ENCODE measurements at places on chromosomes 5 and 9.

- no peak for DNase-seq
Observed at GRCh38 chr9:108074900-108075299, 585.3 kb upstream of the KLF4 start.

DNA sequence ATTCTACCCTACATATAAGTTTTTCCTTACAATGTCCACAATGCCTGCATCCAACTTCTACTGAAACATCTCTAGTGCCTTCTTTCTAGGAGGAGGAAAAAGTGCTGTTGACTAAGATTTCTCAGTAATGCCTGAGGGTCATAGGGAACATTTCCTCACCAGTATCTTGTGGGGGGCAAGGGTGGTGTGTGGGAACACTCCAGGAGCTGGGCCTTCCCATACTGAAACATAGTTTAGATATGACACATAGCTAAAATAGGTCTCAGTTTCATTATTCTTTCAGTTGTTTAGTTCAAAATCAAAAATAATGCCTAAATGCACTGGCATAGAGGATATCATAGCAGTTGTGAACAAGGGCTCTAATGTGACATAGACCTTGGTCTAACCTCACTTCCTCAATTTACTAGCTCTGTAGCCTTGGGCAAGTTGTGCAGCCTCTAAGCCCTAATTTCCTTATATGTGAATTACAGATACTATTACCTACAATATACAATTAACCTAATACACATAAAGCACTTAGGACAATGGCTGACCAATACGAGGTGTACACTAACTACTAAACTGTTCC lies 66.1 kb downstream of the HAPLN1 start:
- peak; percentile 2 for DNase-seq

DNA sequence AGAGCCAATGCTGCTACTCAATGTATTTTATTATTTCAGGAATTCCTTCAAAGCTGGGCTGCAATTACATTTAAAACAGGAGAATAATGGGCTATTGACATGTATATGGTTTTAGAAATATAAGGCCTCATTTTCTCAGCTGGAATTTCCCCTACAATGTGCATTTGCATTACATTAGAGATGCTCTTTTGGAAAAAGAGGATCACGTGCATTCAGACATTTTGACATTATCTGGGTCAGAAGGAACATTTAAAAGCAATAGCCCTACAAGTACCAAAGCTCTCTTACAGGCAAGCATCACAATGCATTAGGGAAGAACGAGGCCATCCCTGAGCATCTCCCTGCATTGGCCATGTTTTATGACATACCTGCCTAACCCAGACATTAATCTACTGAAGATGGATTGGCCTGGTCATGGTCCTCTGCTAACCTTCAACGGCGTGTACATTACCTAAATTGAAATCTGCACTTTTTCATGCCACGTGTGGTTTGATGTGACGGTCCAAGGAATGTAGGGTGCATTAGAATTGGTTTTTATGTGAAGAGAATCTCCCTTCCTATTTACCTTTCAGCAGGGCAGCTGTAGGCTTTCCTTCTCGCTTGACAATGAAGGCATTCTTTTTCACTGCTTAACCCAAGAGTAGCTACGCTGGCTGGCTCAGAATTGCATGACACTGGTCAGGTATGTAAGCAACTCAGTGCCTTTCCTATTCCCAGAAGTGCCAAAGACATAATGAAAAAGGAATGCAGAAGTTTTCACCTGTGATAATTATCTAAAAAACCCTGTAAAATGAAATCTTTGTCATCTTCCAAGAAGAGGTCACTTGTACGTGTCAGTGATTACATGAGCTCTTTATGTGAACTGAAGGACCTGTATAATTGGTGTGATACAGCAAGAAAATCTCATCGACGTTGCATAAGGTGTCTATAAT lies 212.3 kb upstream of the MPDZ start:
- DNase-seq = peak; percentile 57

GRCh38 chr5:55535199-55535905 lies 588 bp upstream of the PLPP1 start:
- no peak for DNase-seq

DNA sequence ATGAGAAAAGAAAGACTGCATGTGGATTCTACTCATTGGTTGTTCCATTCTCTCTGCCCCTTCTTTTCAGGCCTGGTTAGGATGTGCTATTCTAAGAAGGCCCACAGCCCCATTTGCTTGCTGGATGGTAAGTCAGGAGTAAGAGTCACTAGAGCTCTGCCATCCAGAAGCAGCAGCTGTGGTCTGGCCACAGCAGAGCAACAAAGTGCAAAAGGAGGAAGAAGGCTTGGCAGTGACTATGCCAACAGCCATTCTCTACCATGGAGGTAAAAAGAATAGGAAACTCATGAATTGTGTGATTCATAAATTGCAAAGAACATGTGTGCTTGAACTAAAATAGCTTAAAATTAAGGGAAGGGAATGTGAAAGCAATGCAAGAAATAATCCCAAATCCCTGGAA lies 20.9 kb downstream of the KLHL3 start:
- no peak for DNase-seq

GRCh38 chr9:20152151-20152725 lies 363.4 kb upstream of the SLC24A2 start:
- no peak for DNase-seq

GRCh38 chr5:82489683-82490082 lies 211.5 kb upstream of the RPS23 start:
- no peak for DNase-seq

DNA sequence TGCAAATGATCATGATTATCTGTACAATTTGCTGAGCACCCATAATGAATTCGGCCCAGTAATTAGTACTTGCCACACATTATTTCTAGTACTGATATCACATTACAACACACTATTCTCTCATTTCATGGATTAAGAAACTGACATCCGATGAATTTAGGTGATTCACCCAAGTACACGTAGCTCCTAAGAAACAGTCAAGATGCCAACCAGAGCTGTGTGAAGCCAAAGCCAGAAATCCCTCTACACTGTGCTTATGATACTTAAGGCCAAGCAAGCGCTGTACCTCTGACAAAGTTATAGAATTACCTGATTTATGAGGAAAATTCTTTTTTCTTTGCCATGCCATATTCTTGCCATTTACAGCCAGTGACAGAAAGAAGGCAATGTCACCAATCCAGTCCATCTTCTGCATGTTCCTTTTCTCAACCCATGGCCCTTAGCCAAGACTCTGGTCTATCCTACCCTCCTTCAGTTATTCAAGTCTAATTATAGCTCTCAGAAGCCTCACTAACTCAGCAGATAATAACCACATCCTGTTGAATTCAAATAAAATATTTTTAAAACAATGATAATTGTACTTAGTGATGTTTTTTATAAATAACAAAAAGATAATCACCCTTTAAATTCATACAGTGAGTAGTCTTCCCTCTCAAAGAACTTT lies 74.3 kb upstream of the PTGER4 start:
- no peak for DNase-seq
